ENCODE measurements at places on chromosomes 1 and 21.

DNA sequence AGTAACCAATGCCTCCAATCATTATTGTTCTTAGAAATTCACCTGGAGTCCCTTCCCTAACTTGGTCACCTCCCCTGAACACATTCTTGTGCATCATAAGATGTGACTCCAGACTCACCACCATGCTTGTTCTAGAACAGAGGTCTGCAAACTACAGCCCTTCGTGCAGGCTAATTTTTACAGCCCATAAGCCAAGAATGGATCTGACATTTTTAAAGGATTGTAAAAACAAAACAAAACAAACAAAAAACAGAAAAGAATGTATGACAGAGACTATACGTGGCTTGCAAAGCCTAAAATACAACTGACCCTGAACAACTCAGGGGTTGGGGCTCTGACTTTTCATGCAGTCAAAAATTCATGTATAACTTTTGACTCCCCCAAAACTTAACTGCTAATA, 6.2 kb upstream of the HIVEP3 start:
- DNase-seq = no peak

DNA sequence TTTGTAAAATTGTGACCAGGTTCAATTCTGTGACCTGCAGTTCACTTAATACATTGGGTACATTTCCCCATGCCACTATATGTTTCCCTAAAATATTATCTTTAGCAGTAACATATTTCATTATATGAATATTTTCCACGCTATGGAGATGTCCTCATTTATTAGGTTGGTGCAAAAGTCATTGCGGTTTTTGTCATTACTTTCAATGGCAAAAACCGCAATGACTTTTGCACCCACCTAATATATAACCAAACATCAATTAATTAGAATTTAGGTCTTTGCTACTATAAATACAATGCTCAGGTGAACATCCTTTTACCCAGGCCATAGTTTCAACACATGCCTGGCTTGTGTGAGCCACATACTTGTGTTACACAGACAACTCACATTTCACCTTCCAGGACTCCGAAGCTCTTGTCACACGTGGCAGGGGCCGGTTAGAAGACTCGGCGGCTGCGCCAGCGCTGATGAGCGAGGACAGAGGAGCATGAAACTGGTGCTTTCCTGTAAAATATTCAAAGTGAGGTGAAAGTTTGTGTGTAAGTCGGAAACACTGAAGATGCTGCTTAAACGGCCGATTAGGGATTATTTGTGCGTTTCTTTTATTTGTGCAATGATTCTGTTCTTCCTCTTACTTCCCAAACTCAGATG, 215.5 kb downstream of the KIF26B start:
- DNase-seq = no peak

DNA sequence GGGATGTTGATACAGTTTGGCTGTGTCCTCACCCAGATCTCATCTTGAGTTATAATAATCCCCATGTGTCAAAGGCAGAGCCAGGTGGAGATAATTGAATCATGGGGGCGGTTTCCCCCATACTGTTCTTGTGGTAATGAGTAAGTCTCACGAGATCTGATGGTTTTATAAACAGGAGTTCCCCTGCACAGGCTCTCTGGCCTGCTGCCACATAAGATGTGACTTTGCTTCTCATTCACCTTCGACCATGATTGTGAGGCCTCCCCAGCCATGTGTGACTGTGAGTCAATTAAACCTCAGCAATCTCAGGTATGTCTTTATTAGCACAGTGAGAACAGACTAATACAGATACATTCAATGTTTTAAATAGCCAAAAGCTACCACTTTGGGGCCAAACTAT, 41.1 kb downstream of the SLC35F3 start:
- peak; percentile 22 for DNase-seq

DNA sequence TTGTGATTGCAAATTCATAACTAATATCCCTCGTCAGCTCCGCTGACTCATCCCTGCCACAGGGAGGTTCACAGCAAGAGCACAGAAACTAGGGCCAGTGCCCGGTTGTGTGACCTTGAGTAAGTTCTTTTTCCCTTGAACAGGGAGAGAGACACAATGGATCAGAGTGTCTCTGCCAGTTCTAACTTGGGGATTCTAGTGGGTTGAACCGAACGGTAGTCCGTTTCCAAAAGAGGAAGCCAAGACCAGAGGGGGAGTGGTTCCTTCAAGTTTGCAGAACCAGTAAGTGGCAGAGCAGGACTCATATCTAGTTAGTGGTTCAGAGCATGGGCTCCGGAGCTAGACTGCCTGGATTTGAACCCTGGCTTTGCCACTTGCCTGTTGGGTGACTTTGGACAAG, 4.9 kb upstream of the SHISA4 start:
- peak; percentile 10 for DNase-seq

- no peak for DNase-seq
Measured at GRCh38 chr1:67522001-67522441, 91.8 kb upstream of the SERBP1 start.

GRCh38 chr21:16550917-16551741, 821.3 kb downstream of the USP25 start:
- DNase-seq = no peak

- DNase-seq = no peak
Measured at GRCh38 chr1:25137521-25138395, 94.5 kb downstream of the SYF2 start.

DNA sequence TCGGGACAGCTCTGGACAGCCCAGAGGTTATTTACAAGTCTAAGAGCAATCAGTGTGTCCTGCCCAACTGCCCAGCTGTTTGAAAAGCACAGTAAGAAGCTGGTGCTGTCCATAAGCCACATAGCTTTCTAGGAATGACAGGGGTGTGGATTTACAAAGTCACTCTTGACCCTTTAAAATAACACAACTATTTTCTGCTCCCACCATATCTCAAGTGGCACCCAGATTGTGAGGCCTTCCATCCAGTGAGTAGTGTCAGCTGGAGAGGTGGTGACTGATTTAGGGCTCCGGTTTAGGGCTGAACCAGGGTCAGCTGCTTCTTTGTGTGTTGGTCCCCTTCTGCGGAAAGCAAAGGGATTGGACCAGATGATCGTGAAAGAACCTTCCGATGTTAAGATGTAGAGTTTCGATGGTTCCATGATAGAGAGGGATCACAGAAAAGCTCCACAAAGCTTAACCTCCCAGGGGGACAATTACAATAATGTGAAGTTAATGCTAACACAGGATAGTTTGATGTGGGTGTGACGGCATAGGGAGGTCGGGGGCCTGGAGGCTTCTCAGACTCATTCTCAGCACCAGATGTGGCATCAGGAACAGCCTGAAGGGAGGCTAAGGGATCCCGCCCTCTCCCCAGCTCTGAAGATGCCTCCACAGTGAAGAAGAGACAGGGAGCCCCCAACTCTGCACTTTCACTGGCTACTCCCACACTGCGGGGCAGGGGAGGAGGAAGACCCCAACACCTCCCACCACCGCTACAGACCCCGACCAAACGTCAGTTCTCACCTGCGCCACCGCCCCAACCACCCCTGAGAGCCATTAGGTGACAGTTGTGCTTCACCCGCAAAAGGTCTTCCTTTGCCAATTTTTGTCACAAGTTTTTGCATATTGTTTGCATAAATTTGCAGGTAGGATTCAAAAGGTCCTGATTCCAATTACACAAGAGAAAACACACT, 40.6 kb downstream of the LRRC3 start:
- DNase-seq = no peak

GRCh38 chr1:193356249-193356648, 169.8 kb upstream of the B3GALT2 start:
- DNase-seq = no peak

DNA sequence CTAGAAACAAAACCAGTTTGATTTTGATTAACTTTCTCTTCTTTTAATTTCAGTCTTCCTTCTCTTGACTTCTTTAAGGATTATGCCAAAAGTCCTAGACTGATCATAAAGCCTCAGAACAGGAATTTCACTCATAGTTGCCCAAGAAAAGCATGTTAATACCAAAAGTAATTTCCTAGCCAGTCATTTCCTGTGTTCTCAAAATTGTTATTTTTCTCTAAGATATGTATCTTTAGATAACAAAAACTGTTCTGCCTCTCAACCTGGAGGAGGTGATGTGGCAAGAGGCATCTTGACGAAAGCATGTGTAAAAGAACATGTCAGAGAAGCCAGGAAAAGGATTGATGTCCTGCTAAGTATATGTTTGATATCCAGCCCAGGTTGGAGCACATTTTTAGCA, 78.0 kb upstream of the IPO9 start:
- no peak for DNase-seq

- DNase-seq = no peak
Measured at GRCh38 chr1:68144856-68145255, 87.5 kb downstream of the WLS start.

- peak; percentile 81 for DNase-seq
Measured at GRCh38 chr1:181135437-181135731, 46.9 kb downstream of the IER5 start.

DNA sequence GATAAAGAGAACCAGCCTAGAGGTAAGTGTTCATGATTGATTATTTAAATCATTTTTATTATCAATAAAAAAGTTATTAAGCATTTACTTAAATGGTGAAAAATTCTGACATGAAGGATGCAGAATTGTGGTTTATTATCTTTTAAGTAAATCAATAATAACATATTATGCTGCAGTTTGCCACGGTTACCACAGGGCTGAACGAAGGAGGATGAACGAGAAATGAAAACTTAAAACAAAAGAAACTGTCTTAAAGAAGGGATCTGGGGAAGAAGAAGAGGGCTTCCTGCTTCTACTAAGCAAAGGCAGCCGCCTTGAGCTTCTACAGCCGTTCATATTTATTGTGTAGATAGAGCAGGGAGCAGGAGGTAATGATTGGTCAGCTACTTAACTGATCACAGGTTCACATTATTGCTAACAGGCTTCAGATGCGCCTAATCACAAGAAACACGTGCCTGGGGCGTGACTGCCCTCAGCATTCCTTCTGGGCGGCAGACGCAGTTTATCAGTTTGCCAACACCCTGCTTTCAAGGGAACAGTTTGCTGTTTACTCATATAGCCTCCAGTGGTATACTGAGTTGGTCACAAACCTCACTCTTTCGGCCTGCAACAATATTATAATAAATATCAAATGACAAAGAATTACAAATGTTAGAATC, 5.8 kb upstream of the FNBP1L start:
- DNase-seq = no peak
